ENCODE measurements at places on chromosomes 6 and 20.

DNA sequence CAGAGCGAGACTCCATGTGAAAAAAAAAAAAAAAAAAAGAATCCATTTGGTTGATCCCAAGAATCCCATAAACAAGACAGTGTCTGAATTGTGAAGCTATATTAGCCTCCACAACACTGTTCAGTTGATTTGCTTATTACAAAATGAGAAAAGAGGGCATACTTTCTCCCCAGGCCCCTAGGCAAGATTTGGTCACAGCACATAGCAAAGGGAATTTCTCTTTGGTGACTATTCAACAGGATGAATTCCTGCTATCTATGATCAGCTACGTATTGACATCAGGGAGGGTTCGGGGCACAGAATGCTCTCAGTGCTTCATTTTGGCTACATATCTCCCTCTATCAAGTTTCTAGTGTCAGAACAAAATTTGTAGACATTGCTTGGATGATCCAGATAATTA, 20.2 kb upstream of the SLC22A3 start:
- DNase-seq: no peak

GRCh38 chr6:105191351-105191750, 11.5 kb upstream of the POPDC3 start:
- DNase-seq: no peak

GRCh38 chr6:47131773-47132172, 89.6 kb upstream of the ADGRF1 start:
- no peak for DNase-seq

DNA sequence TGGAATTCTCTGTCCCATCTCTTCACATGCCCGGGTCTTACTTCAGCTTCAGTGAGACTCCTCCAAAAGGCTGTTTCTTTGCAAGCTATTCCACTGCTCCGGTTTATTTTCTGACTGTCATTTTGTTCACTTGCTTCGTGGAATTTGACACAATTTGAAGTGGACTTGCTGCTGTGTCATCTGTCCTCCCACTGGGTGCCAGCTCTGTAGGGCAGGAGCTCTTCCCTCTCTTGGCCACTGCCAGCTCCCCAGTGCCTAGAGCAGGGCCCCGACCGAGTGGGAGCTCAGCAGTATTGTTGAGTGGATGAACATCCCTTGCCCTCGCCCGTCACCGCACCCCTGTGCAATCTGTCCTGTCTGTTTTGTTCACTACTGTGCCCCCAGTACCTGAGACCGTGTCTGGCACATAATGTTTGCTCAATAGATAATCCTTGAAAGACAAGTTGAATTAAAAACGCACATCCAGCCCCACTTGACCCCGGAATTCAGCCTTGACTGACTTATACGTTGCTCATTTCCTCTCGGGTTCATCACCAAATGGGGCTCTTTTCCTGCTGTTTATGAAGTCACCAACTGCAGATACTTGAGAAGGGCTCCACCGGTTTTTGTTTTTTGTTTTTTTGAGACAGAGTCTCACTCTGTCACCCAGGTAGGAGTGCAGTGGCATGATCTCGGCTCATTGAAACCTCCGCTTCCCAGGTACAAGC, 170.3 kb upstream of the KCNG1 start:
- no peak for DNase-seq

GRCh38 chr6:18276610-18277236, 12.4 kb upstream of the DEK start:
- no peak for DNase-seq

DNA sequence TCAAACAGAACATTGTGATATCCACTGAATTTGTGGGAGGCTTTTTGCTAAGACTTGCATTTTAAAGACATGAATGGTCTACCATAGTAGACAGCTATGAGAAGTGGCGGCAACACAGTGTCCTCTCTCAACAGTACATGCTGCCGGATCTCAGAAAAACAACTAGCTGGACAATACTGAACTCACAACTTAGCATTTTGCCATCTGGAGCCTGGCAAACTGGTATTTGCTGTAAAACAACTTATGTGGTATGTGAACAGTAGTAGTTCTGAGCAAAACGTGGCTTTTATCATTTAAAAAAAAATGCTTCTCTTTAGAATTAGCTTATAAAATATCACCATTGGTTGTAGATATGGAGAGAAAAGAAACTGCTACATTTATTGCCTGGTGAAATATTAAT, 3.3 kb upstream of the PXDC1 start:
- no peak for DNase-seq

DNA sequence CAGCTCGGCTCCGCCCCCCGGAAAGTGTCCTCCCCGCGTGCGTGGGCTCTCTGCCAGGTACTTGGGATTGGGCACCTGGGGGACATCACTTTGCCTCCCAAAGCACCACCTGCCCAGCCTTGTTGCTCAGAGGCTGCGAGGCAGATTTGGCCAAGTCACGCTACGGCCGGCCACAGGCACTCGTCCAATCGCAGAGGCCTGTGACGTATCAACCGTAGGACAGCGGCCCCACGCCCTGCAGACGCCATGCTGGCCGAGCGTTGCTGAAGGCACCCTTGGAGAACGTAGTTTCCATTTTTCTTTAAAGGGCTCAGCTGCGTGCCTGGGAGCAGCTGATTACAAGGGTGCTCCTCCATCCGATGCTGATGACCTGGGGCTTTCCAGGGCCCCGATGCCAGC, 3.1 kb downstream of the NTSR1 start:
- DNase-seq: no peak

DNA sequence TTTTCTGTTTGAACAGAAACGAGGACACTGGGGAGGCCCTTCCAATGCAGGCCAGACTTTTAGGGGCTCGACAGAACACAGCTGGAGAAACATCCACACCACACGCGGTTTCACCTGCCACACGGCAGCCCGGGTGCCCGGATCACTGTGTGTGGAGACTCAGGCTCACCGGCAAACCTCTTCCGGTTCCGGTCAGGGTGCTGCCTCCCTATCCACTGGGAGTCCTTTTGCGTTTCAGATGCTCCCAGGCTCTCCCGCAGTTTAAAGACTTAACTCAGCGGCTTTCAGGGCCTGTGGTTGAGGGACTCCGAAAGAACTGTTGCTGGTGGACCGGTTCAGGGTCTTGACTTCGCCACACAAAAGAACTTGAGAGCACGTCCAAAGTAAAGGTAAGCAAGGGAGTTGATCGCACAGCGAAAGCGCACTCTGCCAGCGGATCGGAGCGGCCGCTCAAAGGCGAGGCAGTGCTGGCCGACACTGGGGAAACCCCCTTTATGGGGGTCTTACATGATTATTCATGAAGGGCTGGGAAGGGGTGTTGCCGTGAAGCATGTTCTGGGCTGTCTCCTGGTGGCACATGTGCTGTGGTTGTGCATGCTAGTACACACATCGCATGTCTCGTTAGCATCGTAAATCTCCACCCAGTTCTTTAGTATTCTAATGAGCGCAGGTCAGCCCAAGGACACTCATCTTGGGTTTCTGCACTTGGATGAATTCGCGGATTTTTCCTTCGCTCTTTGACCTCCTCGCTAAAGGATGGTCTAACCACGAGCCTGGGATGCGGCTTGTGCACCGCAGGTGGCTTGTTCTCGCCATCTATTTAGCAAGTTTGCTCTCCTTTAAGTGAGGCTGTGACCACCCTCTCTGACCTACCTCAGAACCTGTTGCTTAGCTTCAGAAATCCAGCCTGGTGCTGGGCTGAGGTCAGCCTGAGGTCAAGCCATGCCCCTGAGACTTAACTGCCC, 180.3 kb downstream of the CDH26 start:
- DNase-seq: no peak

- no peak for DNase-seq
Observed at GRCh38 chr20:57465486-57465885, 59.5 kb downstream of the CTCFL start.

DNA sequence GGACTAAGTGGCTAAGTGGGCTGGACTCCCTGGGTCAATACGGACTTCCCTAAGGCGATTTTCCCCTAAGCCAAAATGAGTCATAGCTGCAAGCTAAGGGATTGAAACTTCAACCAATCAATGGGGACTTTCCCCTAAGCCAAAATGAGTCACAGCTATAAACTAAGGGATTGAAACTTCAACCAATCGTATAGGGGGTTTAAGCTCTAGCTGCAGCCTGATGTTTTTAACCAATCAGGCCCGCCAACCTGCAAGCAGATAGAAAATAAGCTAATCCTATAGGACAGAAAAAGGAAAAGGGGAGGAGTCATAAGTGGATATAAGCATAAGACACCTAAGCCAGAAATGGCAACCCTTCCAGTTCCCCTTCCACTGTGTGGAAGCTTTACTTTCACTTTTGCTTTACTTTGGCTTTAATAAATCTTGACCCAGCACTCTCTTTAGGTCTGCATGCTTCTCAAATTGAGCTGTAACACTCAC, 655.0 kb upstream of the HS3ST5 start:
- no peak for DNase-seq

GRCh38 chr6:165218829-165219228, 90.6 kb downstream of the C6orf118 start:
- no peak for DNase-seq
